Stimulated activated CD8-positive, alpha-beta memory T cell treated with anti-CD3 and anti-CD28 coated beads, Interleukin-15, amount 100 ng/mL, for 24 hours (primary cell): ENCODE measurements at places on chromosomes 4 and X.

DNA sequence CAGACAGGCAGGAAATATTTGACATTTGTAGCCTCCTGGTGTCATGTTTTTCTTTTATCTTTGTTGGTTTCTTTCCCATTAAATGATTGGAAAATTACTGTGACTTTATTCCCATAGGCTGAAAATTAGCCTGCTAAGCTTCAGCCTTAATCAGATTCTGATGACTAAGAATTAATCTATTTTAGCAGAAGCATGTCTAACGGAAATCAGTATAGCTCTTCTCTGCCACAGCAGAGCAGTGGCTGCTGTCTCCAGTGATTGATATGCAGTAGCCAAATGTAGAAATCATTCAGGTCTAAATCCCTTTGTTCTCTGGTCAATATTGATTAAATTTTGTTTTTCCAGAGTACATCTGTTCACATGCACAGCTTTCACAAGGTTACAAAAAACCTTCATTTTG is 199.3 kb downstream of the GC start:
- DNase-seq: no peak

DNA sequence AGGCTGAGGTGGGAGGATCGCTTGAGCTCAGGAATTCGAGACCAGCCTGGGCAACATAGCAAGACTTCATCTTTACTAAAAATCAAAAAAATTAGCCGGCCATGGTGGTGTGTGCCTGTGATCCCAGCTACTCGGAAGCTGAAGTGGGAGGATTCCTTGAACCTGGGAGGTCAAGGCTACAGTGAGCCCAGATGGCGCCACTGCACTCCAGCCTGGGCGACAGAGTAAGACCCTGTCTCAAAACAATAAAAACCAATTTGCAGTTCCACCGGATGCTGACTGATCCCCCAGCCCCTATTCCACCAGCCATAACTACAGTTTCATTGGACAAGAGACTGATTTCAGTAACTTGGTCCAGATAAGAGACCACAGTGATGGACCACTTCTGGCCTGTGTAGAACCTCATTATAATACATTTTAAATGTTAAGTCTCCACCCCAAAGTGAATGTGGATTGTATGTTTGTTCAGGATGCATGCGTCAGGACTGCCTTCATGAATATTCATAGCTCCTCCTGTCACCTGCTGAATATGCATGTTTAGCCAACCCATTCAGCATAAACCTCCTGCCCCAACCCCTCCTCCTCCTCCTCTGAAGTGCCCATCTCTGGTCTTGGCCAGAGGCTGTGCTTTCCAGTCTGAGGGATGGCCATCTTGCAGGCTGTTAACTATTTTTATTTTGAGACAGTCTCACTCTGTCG is 2.3 kb upstream of the SLBP start:
- no peak for DNase-seq

GRCh38 chr4:75099321-75099720 is 166.4 kb downstream of the PARM1 start:
- DNase-seq: no peak

GRCh38 chrX:9352243-9352642 is 112.6 kb upstream of the TBL1X start:
- no peak for DNase-seq

GRCh38 chr4:164169591-164169990 is 584.3 kb upstream of the SMIM31 start:
- DNase-seq: no peak

- no peak for DNase-seq
Observed at GRCh38 chr4:184255361-184255760, 37.7 kb upstream of the ENPP6 start.

DNA sequence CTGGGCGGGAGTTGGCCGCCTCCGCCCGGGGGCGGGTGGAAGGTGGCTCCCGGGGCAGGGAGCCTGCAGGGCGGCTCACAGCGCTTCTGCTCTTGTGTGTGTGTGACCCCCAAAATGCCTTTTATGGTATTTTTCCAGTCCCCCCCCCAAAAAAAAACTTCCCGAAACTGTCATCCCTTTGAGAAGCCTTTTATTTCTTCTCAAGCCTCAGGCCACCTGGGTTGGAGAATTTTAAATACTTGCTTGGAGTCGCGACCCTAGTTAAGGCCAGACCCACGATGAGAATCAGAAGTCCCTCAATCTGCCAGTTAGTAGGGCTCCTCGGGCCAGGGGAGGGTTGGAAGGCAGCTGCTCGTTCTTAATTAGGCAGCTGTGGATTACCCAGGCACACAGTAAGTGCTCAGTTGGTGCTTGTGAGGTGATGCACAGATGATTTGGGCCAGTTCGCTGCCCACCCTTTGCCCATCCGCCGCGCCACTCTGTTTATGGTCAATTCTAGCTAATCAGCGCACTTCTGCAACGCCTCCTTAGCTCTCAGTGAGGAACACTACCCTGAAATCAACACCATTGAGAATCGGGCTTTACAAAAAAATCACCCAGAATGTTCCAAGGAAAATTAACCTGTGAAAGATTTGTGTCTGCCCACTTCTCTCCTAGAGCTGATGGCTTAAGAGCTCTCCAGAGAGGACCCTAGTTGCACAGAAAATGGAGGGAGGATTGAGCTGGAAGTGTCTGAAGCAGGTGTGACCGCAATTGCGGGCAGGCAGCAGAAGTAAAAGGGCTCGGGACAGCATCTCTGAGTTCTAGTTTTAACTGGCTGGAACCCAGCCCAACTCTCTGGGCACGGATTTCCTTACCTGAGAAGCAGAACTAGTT is 648 bp upstream of the SCD5 start:
- DNase-seq: no peak

GRCh38 chr4:86840858-86841257 is 8.3 kb downstream of the SLC10A6 start:
- DNase-seq: no peak

- DNase-seq: no peak
Observed at GRCh38 chr4:61246034-61246433, 45.9 kb downstream of the ADGRL3 start.

GRCh38 chr4:142350871-142351270 is 495.2 kb downstream of the INPP4B start:
- DNase-seq: no peak

DNA sequence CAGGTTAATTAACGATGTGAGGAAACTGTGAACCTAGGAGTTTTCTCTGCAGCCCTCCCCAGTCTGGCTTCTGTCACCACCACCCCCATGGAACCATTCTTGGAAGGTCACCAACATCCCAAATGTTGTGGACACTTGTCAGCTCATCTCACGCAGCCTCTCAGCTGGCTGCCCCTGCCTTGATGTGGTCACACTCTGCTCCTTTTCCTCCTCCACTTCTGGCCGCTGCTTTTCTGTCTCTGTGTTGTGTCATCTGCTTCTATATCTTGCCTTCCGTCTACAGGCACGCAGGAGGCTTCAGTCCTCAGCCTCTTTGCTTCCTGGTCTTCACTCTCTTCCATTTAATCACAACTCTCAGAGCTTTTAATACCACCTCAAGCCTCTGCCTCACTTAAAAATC is 371.5 kb upstream of the SLIT2 start:
- DNase-seq: no peak
